Endothelial cell of umbilical vein (primary cell): ENCODE measurements at places on chromosomes 7 and 10. TPM values are rescaled to one million over a fixed set of nuclear protein-coding genes. Genes with fewer than 3 reads are reported as not detected.

The P4HA1 gene
- total RNA-seq = 29.0 and 29.1 TPM in 2 replicates

The C7orf57 gene
- not detected in 2 replicates for total RNA-seq

The TUBB8 gene
- not detected in 2 replicates for total RNA-seq

The CYP26C1 gene
- total RNA-seq = 2.0 and 3.0 TPM in 2 replicates

The OR9A2 gene
- not detected in 2 replicates for total RNA-seq

The SLC13A1 gene
- not detected in 2 replicates for total RNA-seq

The VWA2 gene
- total RNA-seq = not detected in 2 replicates

The CUBN gene
- 2.7 and 3.0 TPM in 2 replicates for total RNA-seq

The SLC16A9 gene
- not detected in 2 replicates for total RNA-seq

The ADAMTS14 gene
- not detected in 2 replicates for total RNA-seq

The CALHM3 gene
- not detected in 2 replicates for total RNA-seq

The CPA2 gene
- not detected in 2 replicates for total RNA-seq

The NODAL gene
- not detected in 2 replicates for total RNA-seq

The CPVL gene
- not detected in 2 replicates for total RNA-seq

The MINDY4 gene
- 4.7 and 5.2 TPM in 2 replicates for total RNA-seq
